ENCODE measurements at places on chromosomes 16 and 17. TPM values are rescaled to one million over a fixed set of nuclear protein-coding genes. Genes with fewer than 3 reads are reported as not detected.

DNA sequence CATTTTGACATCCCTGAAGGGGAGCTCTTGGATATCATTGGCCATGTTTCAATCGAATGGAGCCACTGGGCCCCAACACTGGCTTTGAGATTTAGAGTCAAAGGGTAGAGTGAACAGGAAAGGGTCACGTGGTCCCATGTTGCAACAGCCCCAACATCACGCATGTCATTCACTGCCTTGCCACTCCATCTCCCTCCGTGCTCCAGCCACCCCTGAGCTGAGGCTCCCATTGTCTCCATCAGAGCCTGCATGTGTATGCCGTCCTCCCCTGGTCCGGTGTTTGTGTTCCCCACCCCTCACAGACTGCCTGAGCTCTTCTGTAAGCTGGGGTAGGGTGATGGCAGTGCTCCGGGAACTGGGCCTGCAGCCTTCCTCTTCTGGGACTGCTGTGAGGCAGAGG, 12.1 kb downstream of the NFE2L1 start:
- no peaks in the 10 kb centered on the region for H3K27me3 ChIP-seq
- H3K36me3 ChIP-seq: peaks cover 82% of the 10 kb centered on the region
- DNase-seq: no peak
- H3K4me1 ChIP-seq: peaks cover 5% of the 10 kb centered on the region

Gene RAB37
- 51.4 TPM for total RNA-seq

GRCh38 chr17:11251561-11252107, 10.6 kb downstream of the SHISA6 start:
- no peaks in the 10 kb centered on the region for H3K27me3 ChIP-seq
- no peaks in the 10 kb centered on the region for H3K36me3 ChIP-seq
- H3K27ac ChIP-seq: no peak overlapping the region
- no peaks in the 10 kb centered on the region for H3K4me1 ChIP-seq
- DNase-seq: no peak

- no peaks in the 10 kb centered on the region for H3K36me3 ChIP-seq
- no peak overlapping the region for H3K27ac ChIP-seq
- DNase-seq: no peak
- no peak overlapping the region for H3K4me3 ChIP-seq
- H3K4me1 ChIP-seq: no peaks in the 10 kb centered on the region
Measured at GRCh38 chr17:76458580-76459490, 5.9 kb upstream of the UBE2O start.

- H3K36me3 ChIP-seq: no peaks in the 10 kb centered on the region
- no peak overlapping the region for H3K27ac ChIP-seq
- H3K27me3 ChIP-seq: peaks cover 7% of the 10 kb centered on the region
- H3K4me3 ChIP-seq: no peak overlapping the region
- no peaks in the 10 kb centered on the region for H3K4me1 ChIP-seq
Measured at GRCh38 chr17:49987681-49988441, 7.2 kb downstream of the DLX3 start.

DNA sequence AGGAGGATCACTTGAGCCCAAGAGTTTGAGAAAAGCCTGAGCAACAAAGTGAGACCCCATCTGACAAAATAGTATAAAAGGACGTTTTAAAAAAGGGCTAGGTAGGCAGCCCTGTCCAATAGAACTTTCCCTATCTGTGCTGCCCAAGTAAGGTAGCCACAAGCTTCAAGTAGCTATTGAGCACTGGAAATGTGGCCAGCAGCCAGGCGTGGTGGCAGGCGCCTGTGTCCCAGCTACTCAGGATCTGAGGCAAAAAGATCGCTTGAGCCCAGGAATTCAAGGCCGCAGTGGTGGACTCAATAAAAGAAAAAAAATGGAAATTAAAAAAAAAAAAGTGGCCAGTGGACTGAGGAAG, 1.5 kb upstream of the NQO1 start:
- no peaks in the 10 kb centered on the region for H3K27me3 ChIP-seq
- no peaks in the 10 kb centered on the region for H3K36me3 ChIP-seq
- H3K4me1 ChIP-seq: peaks cover 24% of the 10 kb centered on the region
- H3K4me3 ChIP-seq: no peak overlapping the region
- DNase-seq: no peak

- peaks cover 3% of the 10 kb centered on the region for H3K27me3 ChIP-seq
- H3K4me1 ChIP-seq: peaks cover 4% of the 10 kb centered on the region
- DNase-seq: no peak
- no peak overlapping the region for H3K27ac ChIP-seq
- no peak overlapping the region for H3K4me3 ChIP-seq
- peaks cover 25% of the 10 kb centered on the region for H3K36me3 ChIP-seq
Measured at GRCh38 chr17:47808036-47808829, 13.4 kb downstream of the OSBPL7 start.

- H3K36me3 ChIP-seq: no peaks in the 10 kb centered on the region
- no peaks in the 10 kb centered on the region for H3K4me1 ChIP-seq
- no peak overlapping the region for H3K4me3 ChIP-seq
- no peak overlapping the region for H3K27ac ChIP-seq
Measured at GRCh38 chr16:49608098-49608497, 234.5 kb downstream of the C16orf78 start.

GRCh38 chr16:57146040-57146647, 39.7 kb downstream of the PSME3IP1 start:
- peaks cover 31% of the 10 kb centered on the region for H3K4me1 ChIP-seq
- no peak overlapping the region for H3K4me3 ChIP-seq
- DNase-seq: no peak

DNA sequence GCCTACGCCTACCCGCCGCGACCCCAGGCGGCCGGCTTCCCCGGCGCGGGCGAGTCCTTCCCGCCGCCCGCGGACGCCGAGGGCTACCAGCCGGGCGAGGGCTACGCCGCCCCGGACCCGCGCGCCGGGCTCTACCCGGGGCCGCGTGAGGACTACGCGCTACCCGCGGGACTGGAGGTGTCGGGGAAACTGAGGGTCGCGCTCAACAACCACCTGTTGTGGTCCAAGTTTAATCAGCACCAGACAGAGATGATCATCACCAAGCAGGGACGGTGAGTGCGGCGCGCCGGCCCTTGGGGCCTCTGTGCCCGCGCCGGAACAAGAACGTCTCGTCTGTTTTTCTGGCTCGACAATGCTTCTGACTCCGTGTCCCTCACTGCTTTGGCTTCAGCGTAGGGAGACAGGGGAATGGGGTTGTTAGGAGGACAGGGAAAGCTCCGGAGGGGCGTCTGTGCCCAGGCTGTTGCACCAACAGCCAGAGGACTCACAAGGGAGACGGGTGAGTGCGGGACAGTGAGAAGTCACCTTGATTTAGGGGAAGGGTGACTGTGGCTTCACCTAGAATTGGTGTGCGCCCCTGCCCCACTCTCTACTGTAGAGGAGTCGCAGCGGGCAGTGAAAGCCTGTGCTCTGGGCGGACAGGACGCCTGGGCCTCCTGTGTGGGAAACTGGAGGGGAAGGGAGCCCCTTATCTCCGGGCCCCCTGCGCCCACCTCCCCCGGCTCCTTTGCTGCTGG, 806 bp downstream of the TBX21 start:
- H3K27ac ChIP-seq: peak overlapping the region; percentile 52
- H3K4me3 ChIP-seq: peak overlapping the region; percentile 89
- H3K36me3 ChIP-seq: no peaks in the 10 kb centered on the region

Gene TMED6
- total RNA-seq: 2.6 TPM

- H3K27ac ChIP-seq: no peak overlapping the region
- no peaks in the 10 kb centered on the region for H3K4me1 ChIP-seq
- no peaks in the 10 kb centered on the region for H3K27me3 ChIP-seq
- H3K36me3 ChIP-seq: no peaks in the 10 kb centered on the region
Measured at GRCh38 chr17:59490216-59490615, 75.2 kb upstream of the DHX40 start.

DNA sequence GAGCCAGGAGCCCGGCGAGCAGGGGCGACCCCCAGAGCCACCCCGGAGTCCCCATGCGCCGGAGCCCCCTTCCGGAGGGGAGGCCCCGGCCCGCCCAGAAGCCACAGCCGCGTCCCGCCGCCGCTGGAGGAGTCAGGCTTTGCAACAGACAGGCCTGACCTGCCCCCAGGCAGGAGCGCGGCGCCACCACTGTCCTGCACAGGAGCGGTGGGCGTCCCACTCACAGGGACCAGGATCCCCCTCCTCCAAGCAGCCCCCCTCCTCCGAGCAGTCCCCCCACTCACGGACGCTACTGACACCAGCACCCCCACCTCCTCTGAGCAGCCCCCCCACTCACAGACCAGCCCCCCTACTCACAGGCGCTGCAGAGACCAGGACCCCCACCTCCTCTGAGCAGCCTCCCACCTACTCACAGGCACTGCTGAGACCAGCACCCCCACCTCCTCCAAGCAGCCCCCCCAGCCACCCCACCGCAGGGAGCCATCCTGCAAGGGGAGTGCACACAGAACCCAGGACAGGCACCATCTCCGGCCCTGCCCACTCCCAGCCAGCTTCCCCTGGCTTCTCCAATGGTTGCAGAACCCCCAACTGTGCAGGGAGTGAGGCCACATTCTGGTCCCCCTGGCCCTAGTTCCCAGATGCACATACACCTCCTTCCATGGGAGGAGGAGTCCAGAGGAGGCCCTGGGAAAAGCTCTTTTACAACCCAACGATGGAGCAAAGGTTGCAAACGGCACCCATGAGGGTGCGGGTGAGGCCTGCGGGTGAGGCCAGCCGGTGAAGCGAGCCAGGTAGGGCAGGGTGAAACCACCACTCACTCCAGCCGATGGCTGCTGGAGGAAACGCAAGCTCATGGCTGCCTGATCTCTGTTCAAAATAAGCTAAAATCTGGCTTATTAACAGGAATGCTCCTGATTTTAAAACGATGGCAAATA, 69.9 kb downstream of the ABR start:
- peaks cover 45% of the 10 kb centered on the region for H3K4me1 ChIP-seq
- peak overlapping the region; percentile 67 for H3K27ac ChIP-seq
- H3K27me3 ChIP-seq: no peaks in the 10 kb centered on the region
- H3K36me3 ChIP-seq: no peaks in the 10 kb centered on the region
- DNase-seq: no peak

DNA sequence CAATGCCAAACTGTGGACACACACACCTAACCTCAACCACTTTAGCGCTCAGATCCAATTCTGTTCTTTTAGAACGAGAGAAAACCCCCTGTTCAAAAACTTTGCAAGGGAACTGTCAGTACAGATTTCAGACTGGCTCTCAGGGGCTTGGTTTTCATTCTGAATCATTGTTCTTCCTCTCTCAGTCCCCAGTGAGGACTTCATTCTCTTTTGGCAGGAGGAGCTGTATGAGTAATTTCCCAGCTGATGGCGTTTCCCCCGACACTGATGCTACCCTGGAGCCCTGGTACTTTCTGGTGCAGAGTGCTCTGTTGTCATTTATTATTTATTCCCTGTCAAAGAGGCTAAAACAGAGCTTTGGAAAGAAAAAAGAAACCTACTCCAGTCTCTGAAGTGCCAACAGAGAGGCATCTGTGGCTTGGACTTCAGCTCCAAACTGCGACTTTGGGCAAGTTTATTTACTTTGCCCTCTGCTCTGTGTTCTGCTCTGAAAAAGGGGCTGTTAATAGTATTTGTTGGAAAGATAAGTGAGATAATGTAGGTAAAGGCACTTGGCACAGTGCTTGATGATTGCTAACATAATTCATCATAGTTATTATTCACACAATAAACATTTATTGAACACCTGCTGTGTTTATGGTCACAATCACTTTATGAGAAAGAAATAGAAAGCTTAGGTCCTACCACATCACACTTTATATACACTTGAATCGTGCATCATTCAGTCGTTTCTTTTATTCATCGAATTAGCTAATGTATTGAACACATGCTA, 28.3 kb downstream of the ETV4 start:
- no peaks in the 10 kb centered on the region for H3K4me1 ChIP-seq
- no peaks in the 10 kb centered on the region for H3K27me3 ChIP-seq
- DNase-seq: no peak
- no peak overlapping the region for H3K4me3 ChIP-seq

- peaks cover 49% of the 10 kb centered on the region for H3K4me1 ChIP-seq
- no peak overlapping the region for H3K4me3 ChIP-seq
- no peaks in the 10 kb centered on the region for H3K27me3 ChIP-seq
- no peaks in the 10 kb centered on the region for H3K36me3 ChIP-seq
Measured at GRCh38 chr16:81498351-81498750, 53.7 kb downstream of the CMIP start.

DNA sequence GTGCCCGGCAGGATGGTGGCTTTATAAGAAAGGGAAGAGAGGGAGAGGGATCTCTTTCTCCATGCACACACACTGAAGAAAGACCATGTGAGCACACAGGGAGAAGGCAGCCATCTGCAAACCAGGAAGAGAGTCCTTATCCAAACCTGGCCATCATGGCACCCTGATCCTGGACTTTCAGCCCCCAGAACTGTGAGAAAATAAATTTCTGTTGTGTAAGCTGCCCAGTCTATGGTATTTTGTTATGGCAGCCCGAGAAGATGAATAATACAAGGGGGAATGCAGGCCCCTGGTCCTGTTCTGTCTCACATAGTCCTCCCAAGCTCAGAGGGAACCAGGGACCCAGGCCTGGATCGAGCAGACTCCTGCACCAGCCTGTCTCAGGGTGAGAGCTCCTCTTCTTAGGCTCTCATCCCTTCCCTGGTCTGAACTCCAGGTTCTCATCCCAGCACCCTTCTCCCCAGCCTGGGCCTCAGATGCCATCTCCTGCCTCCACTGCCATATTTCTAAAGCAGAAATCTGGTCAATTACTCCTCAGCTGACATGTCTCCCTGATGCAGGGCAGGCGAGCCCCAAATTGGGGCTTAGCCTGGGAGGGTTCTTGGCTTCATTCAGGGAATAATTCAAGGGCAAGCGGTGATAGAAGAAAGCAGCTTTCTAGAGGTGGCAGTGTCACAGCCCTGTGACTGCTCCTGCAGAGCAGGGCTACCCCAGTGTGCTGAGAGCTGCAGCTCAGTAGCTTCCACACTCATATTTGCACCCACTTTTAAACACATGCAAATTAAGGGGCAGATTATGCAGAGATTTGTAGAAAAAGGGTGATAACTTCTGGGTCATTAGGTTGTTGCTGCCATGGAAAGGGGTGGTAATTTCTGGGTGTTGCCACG, 28.8 kb downstream of the IGFBP4 start:
- no peak for DNase-seq
- no peak overlapping the region for H3K27ac ChIP-seq
- H3K36me3 ChIP-seq: no peaks in the 10 kb centered on the region

Gene ARL5C
- not detected for total RNA-seq

DNA sequence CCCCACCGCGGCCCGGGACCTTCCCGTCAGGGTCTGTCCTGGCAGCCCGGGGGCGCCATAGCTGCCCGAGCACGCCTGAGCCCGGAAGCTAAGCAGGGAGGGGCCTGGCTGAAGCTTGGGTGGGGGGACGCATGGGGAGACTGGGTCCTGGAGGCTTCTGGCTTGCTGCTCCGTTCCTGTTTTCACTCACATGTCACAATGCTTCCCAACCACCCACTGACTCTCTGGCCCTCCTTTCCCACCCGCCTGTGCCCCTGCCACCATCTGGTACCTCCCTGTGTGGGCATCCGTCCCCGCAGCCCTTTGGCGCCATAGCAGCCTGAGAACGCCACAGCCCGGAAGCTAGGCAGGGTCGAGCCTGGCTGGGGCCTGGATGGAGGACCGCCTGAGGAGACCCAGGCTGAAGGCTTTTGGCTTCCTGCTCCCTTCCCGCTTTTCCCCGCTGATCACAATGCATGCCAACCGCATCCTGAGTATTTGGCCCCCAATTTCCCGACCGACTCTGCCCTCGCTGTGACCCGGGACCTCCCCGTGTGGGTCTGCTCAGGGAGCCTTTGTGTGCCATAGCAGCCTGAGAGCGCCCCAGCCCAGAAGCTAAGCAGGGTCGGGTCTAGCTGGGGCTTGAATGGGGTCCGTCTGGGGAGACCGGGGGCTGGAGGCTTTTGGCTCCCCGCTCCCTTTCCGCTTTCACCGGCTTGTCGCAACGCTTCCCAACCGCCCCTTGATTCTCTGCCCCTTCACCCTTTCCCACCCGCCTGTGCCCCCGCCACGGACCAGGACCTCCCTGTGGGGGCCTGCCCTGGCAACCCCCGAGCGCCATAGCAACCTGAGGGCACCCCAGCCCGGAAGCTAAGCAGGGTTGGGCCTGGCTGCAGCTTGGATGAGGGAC, 2290.1 kb downstream of the TP53TG3F start:
- no peaks in the 10 kb centered on the region for H3K4me1 ChIP-seq
- no peaks in the 10 kb centered on the region for H3K36me3 ChIP-seq
- H3K27ac ChIP-seq: no peak overlapping the region
- no peak for DNase-seq

All from T-cell (primary cell).